ENCODE measurements at places on chromosomes 7 and 10.
A peak's percentile ranks its signal among the peaks of the same experiment; 100 is the strongest.

DNA sequence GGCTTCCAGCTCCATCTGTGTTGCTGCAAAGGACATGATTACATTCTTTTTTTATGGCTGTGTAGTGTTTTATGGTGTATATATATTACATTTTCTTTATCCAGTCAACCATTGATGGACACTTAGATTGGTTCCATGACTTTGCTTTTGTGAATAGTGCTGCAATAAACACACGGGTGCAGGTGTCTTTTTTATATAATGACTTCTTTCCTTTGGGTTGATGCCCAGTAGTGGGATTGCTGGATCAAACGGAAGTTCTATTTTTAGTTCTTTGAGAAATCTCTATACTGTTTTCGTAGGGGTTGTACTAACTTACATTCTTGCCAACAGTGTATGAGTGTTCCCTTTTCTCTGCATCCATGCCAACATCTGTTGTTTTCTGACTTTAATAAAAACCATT is 189.7 kb downstream of the ACTR3B start:
- no peak for DNase-seq

- no peak for DNase-seq
These were observed 618.2 kb upstream of the MGMT start for GRCh38 chr10:128848810-128849209.

DNA sequence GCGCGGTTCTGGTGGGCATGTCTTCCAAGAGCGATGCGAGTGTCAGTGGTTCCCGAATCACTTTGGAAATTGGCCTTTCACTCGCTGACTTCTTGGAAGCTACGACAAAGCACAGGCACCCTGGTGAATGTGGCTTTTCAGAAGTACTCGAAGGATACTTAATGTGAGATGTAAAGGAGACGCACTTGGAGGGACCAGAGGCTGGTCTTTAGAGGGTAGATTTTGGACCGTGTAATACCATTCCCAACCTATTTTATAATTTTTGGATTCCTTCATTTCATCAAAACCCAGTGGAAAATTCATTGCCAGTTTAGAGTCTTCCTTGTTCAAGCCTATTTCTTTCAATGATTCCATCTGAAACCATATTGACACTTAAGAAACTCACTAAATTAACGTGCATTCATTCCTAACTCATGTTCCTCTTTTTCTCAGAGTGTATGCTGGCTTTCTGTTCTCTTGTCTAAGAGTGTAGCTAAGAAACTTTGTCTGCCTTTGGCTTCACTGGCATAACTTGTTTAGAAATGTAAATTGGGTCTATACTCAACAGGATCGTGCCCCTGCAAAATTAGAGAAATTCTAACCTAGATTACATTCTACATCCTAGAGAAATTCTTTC is 645 bp upstream of the COPG2 start:
- DNase-seq, result no peak

DNA sequence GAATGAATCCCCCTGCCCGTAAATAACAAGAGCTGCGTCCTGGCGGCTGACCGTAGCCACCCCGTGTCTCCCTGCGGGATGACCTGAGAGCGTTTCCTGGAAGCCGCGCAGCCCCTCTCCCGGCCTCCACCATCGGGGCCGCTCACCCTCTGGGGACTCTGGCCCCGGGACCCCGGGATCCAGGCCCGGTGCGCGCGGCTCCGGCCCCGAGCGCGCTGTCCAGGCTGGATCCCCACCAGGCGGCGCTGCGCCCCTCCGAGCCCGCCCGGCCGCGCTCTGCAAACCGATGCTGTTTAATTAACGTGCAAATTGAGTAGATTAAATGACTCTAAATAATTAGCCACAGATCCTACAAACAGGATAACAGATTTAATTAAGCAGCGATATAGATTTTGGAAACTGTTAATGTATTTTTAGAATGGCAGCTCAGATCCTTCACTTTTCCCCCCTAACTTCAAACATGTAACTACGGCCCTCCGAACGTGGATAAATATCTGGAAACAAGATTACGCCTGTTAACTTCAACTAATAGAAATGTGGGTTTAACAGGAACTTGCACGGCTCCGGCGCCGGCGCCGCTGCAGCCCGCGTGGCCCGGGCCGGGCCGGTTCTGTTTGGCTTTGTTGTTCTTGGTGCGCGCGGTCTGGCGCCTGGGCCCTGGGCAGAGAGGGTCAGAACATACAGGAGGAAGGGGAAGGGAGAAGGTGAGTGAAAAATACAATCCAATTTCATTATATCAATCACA is 7.1 kb upstream of the UNCX start:
- DNase-seq, result no peak

DNA sequence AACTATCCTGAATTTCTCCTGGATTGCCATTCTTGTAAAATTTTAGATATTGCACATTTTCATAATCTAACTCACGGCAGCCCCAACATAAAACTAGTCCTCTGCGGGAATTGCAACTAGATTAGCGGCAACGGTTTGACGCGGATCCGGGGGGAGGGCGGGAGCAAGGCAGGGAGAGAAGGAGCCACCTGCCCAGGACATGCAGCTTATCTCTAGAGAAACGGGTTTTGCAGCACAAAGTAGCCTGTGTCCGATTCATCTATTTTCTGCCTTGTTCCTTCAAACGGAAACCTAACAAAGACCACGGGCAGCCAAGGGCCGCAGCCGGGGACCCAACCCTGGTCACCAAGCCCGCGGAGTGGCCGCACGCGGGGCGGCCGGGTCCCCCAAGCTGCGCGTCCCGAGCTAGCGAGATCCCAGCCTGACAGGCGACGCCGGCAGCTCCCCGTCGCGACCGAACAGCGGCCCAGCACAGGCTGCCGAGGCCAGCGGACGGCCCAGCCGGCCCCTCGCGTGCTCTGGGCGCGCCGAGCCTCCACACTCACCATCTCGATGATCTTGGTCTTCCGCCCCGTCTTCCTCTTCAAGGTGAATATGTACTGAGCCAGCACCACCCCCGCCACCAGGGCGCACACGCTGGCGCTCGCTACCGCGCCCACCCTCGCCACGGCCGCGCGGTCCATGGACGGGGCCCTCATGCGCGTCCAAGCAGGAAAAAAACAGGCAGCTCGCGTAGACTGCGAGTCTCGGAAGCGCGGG is at the start of gene NT5C3A:
TSS of gene NT5C3A (minus strand) at position 754 of the 759 bp plus-strand sequence. CDS start at position 683, 71 bp downstream.
- DNase-seq, result no peak

- no peak for DNase-seq
These were observed 141.4 kb downstream of the LSMEM1 start for GRCh38 chr7:112622159-112622715.

GRCh38 chr10:80538481-80539185 is 931 bp downstream of the SH2D4B start:
- DNase-seq, result no peak

DNA sequence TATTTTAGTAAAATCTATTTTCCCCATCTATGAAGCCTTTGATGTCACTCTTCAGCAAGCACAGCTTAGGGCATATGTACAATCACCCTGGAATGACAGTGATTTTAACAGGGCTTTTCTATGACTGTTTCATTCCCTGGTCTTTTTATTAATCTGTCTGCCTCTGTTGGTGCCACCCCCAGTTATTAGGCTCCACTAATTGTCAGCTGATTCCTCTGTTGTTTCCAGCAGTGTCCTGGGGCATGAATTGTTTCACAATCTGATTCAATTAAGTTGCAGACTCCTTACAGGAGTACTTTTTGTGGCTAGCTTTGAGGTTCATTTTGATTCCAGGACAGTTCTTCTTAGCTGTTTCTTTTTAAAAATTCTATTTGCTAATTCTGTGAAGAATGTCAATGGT is 38.6 kb downstream of the MYO3A start:
- DNase-seq, result no peak

DNA sequence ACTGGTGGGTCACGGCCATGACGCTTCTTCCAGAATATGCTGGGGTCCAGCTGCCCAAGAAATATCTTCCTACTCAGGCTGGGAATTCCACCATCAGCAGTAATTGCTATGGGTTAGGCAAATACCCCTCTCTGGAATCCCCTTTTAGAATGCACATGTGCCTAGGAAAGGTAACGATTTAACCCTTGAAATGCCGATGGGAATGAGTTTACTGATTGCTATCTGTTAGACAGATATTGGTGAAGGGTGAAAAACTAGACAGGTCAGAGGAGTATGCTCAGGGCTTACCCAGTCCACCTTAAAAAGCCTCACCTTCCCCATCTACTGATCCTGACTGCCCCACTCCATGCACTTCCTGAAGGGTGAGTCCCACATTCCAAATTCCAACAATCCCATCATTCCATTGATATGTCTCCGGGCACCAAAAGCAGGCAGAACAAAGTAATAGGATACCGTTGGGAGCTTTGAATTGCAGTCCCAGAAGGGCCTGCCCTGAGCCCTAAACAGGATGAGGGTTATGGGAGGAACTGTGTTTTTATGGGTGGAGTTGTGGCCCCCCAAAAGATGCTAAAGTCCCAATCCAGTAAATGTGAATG is 59.3 kb downstream of the DLG5 start:
- DNase-seq, result no peak

DNA sequence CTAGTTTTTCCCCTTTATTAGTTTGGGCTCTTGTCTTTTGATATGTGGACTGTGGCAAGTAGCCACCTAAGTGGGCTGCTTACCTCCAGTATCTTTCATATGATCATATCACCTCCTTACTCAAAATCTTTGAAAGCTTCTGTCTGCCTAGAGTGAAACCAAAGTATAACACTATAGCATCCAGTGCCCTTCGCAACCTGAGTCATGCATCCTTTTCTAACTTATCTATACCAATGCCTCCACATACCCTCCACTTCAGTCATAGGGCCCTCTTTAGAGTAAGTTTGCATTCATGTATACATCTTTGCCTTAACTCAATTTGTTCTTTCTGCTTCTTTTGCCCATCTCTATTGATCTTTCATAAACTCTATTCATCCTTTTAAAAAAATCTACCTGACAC is 15.7 kb upstream of the MACC1 start:
- no peak for DNase-seq

DNA sequence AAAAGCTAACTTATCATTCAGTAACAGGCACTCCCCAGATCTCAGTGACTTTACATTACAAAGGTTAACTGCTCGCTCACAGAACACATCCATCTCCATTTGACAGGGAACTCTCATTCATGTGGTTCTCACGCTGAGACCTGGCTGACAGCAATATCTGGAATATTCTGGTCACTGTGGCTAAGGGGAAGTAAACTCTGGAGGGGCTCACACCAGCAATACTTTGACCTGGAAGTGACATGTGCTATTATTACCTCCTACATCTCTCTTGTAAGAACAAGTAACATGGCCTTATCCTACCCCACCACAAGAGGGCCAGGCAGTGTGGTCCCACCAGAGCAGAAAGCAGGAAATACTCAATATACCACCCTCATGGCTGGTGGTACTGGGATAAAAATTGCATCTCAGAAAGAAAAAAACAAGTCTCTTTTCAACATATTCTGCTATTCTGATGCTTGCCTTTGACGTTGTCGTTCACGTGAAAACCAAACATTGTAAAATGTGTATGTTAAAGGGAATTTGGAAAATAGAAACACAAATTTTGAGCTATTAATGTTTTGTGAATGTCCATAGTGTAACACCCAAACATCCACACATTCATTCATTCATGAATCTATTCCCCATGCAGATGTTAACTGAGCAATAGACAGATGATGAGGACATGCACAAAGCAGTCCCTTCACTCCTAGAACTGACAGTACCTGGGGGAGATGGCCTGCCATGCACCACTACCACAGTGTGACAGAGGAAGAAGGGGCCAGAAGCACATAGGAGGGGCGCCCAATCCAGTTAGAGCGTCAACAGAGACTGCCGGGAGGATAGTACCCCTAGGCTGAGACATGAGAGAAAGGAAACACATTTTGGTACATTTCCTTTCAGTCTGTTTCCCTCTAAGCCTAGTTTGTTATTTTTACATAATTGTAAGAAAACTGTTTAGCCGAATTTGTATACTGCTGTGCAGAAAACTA is 166.0 kb upstream of the SP4 start:
- no peak for DNase-seq

DNA sequence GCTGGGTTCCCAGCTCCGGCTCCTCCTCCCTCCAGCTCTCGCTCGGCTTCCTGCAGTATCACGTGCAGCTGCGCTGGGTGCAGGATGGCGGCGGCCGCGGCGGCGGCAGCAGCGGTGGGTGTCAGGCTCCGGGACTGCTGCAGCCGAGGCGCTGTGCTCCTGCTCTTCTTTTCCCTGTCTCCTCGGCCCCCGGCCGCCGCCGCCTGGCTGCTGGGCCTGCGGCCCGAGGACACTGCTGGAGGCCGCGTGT is at the start of gene CNNM1:
TSS of gene CNNM1 (plus strand) at position 53 of the 250 bp plus-strand sequence. CDS start at position 85, 32 bp downstream.
- DNase-seq, result peak; percentile 7

GRCh38 chr7:154343778-154344412 is 291.7 kb downstream of the DPP6 start:
- DNase-seq, result no peak

GRCh38 chr7:106610996-106611886 is 49.7 kb downstream of the CCDC71L start:
- no peak for DNase-seq

DNA sequence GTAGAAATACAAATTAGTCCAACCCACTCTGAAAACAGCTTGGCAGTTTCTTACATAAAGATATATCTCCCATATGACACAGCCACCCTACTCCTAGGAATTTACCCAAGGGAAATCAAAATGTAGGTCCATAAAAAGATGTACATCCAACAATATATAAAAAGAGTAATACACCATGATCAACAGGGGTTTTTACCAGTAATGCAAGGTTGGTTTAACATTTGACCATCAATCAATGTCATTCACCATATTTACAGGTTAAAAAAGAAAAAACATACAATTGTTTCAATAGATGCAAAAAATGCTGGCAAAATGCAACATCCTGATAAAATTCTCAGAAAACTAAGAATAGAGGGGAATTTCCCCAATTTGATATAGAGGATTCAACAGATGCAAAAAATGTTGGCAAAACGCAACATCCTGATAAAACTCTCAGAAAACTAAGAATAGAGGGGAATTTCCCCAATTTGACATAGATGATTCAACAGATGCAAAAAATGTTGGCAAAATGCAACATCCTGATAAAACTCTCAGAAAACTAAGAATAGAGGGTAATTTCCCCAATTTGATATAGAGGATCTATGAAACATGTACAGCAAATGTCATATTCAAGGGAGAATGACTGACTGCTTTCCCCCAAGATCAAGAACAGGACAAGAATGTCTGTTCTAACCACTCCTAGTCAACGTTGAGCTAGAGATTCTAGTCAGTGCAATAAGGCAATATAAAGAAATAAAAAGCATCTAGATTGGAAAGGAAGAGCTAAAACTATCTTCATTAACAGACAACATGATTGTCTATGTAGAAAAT is 13.7 kb downstream of the ADAP1 start:
- no peak for DNase-seq

DNA sequence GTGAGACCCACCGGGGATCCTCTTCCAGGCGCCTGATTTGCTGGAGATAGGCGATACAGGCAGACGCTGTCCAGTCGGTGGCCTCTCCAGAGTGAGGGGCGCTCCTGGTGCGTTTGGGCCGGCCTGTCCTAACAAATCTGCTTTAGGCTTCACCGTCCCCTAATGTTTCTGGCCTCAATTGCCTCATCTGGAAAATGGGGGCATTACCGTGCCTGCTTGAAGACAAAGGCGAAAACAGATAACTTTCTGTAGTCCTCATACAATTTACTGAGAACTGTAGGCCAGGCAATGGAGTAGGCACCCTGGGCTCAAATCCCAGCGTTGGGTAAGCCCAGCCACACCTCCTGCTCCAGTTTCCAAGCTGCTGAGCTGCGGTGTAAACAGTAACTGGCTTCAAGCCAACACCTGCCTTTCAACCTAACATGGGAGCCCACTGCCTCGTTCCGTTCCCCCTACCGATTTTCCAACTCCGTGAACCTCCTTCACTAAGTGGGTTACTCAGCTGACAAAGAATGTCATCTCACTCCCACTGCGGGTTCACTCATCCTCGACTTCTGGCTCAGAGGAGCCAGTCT is 589 bp upstream of the ZFAND4 start:
- DNase-seq, result no peak

Measured in stimulated activated CD4-positive, alpha-beta T cell treated with anti-CD3 and anti-CD28 coated beads, TNF-alpha, amount 100 ng/mL, for 4 hours (primary cell).